ENCODE measurements at places on chromosomes 6 and 20.

DNA sequence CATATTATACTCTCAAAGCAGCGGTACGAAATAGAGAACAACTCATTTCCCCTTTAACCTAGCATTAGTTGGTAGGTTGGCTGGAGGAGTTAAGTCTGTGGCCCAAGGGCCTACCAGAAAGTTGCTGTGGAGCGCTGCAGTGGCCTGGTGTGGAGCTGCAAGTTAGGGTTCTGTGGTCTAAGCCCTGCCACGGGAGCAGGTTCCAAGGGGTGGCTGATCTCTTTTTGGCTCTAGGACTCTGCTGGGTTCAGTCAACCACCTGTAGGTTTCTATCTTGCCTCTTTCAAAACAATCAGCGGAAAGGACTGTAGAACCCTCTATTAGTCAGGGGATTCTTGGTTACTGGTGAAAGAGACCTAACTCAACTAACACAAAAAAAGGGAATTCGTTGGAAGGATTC, 54.5 kb upstream of the TULP4 start:
- DNase-seq, result no peak

DNA sequence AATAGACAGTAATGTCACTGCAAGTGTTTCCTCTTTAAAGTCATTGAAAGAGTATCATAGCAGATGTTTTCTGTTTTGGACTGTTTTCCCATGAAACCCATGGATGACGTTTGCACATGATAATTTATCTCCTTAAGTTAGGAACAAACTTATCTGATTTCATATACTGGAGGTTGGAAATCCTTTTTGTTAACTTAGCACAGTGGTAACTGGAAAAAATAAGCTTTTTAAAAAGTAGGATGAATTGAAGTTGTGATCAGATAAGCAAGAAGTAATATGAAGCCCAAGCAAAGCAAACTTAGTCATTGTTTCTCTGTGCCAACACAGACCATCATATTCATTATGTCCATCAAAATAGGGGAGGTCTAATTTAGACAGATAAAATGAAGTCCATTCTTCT, 61.6 kb downstream of the PLCB4 start:
- DNase-seq, result no peak

DNA sequence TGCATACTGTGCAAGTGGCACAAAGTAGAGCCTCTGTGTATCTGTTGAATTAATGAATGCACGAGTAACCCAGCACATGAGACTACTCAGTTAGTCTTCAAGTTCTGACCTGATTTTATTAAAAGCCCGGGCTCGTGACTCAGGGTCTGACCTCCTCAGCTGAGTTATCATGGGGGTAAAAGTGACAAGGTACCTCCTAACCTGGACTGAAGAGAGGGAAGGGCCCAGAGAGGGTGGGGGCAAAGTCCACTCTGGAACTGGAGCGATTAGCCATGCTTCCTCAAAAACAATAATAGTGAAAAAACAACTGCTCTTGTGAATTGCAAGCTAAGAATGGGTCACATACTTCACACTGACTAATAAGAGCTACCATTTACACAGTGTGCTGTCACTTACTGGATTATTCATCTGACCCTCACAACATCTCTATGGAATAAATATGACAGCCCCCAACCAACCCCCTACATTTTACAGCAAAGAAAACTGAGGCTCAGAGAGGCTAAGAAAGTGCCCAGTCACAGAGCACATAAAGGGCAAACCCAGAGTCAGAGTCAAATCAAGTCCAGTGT, 26.7 kb downstream of the TRERF1 start:
- DNase-seq, result no peak

GRCh38 chr6:29656798-29657197, at the start of gene MOG:
MOG (plus strand) TSS chr6:29657092; CDS start chr6:29657210, 118 bp downstream.
- no peak for DNase-seq

- no peak for DNase-seq
These were observed 310.3 kb downstream of the THBS2 start for GRCh38 chr6:168943231-168943905.

DNA sequence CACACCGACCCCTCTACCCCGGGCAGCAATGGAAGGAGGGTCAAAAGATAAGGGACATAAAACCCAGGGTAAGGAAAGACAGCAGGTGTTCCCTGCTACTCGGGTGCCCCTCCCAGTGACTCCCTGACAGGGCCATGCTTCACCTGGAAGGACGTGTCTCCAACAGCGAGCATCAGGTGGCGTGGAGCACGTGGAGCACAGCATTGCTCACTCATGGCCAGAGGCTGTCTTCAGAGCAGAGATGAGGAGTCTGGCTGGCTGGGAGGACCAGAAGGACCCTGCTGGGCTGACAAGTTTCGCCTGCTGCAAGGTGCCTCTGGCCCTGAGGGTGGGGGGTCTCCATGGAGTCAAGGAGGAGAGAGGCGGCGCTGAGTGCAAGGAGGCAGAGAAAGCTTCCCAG, 15.3 kb upstream of the CDH22 start:
- no peak for DNase-seq

DNA sequence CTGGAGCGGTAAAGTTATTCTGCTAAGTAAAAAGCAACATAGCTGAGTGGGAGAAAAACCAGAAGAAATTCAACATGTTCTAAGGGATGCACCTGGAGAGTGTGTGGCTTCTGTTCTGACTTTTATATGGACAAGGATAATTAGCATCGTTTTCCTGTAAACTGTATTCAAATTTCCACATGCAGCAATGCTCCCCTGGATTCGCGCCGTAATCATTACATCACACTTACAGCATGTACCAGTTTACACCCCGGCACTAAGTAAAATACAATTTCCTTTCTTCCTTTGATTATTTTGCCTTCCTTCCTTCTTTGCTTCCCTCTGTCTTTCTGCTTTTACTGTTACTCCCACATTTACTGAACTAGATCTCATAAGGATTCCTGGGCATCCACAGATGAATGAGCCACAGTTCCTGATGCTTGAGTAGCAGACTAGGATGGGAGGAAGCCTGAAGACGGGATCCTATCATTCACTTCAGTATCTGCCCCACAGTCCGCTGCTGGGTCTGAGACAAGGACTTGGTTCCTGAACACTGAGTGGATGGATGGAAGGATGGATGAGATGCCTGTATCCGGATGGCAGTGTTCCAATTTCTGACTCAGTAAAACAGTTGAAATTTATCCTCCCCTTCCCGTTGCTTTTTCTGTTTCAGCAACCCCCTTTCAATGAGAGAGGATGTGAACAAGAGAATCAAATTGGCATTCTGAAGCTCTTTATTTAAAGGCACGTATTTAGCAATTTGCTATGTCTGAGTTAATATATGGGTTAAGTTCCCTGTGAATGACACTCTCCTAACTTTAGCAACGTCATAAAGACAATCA, 174.6 kb downstream of the GJA10 start:
- no peak for DNase-seq

DNA sequence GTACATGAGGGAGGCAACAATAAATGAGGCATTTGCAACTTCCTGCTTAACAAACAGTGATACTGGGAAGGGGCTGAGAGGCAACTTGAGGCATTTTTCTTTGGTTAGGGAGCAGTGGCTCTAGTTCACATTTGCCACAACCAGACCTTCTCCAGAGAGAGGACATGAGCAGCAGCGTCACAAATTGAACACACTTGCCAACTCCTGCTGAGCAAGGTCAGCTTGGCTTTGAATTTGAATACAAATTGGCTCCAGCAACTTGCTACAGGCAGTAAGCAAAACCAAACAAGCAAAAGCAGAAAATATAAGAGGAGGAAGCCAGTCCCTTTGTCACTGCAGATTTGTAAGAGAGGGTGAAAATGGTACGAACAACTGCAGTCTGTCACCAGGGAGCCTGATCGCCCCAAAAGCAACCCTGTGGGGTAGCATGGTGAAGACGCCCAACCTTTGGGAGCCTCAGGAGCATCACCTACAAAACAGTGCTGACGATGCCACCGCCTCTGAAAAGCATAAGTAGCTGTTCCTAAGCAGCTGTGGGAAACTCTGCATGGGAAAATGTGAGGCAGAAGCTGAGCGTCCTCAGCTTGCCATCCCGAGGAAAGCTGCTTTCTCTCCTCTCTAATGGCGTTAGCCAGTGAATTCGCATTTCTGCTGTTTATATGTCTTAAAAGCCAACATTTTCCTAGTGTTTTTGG, 378.7 kb downstream of the RNGTT start:
- no peak for DNase-seq

DNA sequence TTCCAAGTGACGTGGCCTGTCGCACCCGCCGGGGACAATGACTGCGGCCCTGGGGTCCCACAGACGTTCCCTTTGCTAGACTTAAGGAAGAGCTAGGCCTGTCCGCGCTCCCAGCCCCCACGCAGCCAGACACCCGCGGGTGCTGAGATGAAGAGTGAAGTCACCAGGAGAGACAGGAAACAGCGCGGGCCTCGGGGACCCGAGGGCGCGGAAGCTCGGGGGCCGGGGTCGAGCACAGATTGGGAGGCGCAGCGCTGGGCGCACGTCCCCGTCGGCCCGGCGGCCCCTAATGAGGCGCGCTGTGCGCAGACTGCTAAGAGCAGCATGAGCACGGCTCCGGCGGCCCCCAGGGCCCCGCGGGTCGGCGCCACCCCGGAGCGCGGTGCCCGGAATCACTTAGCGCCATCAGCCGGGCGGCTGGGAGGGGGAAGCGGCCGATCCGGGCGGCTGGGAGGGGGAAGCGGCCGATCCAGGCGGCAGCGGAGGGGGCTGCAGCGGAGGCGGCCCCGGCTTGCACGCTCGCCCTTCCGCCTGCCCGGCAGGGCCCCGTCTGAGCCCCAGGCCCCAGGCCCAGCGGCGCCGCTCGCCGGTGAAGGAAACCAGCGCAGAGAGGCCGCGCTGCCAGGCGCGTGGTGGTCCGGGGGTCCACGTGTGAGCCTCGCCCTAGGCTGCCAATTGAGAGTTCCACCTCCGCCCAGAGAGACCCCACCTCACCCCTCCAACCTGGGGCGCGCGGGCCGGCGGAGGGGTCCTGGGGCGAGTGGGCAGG, 8.3 kb upstream of the AVP start:
- DNase-seq, result no peak

GRCh38 chr6:25676775-25677174, 24.8 kb downstream of the SCGN start:
- DNase-seq, result no peak

DNA sequence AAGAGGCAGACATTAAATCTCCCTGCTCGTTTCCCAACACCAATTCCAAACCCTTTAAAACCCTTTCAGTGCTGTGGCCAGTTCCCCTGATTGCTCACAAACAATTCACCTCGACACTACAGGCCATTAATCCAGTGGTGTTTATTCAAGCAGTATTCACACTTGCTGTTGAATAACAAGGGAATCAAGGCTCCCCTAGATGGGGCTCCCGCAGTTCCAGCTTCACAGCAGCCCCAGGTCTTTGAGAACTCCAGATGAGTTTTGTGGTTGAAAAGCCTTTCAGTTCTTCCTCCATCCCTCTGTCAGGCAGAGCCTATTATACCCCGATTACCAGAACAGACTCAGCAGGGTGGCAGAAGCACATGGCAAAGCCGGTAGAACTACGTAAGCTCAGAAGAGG, 36.2 kb downstream of the JAG1 start:
- no peak for DNase-seq

DNA sequence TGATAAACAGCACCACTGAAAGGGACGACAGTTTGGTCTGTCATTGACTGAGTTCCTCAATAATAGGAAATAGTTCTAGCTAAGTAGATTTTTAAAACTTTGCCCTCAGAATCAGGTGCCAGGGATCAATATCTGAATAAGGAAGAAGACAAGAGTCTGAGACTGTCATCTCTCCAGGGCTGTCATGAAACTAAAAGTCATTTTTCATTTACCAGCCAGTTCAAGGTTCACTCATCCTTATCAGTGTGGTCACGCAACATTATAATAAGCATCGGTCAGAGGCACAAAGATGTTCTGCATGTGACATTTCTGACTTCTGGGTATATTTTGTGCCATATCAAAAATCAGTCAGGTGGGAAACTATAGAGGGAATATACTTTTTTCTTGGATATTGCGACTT, 52.5 kb upstream of the E2F3 start:
- DNase-seq, result no peak

DNA sequence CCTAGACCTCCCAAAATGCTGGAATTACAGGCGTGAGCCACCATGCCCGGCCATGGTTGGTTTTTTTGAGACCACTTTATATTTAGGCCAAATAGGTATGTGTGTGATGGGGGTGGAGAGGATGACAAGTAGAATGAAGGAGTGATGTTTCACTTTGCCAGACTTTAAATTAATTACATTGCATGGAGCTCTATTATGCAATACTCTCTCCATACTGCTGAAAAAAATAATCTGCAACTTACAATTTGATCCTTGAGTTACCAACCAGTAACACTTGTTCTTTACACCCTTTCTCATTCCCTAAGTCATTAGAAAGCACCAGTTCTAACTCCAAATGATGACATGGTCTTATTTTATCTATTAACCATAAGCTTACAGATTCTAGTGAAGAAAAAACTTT, 26.8 kb downstream of the GINM1 start:
- no peak for DNase-seq

- DNase-seq, result no peak
These were observed 44.9 kb downstream of the ITCH start for GRCh38 chr20:34407962-34408474.

DNA sequence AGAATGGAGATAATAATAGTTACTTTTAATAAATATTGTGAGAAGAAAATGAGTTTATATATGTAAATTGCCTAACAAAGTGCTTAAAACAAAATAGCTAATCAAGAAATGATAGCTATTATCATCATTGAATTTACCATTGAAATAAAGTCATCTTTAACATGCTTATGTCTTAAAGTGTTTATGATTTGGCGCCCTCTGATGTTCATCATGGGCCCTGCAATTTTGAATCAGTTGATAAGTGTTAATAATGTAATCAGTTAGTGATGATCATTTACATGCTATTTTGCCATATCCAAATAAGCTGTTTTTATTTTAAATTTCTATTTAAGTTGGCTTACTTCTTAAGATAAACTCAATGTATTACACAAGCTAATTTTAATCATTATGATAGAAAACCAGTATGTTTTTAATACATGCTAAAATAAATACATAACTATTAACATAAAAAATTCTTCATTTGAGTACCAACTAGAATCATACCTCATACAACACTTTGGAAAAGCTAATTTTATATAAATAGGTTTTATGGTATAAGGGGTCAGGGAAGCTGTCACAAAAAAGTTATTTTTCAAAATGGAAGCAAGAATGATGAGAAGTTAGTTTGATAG, 39.2 kb upstream of the TPD52L1 start:
- DNase-seq, result no peak

GRCh38 chr6:168514216-168514615, 73.2 kb downstream of the SMOC2 start:
- DNase-seq, result no peak

DNA sequence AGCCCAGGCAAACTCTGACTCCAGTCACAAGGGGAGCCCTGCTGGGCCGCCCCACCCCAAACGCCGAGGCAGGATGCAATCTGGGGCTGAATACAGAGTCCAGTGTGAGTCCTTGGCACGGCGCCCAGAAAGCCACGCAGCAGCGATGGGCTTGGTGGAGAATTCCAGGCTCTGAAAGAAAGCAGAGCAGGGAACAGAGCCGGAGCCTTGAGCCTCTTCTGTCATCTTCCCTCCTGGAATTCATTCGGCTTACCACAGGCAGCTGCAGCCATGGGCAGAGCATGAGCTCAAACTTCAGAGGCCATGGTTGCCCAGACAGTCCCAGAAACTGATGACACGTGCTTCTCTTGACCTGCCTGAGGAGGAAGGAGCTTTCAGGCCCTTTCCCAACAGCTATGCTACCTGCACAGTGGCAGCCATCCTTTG, 441.1 kb upstream of the JARID2 start:
- no peak for DNase-seq
